Hair follicular keratinocyte (primary cell): ENCODE measurements at places on chromosomes 12 and 14. TPM values are rescaled to one million over a fixed set of nuclear protein-coding genes. Genes with fewer than 3 reads are reported as not detected.

Gene USP44
- not detected in 2 replicates for total RNA-seq

Gene NOP9
- total RNA-seq: 13.9 and 18.4 TPM in 2 replicates

Gene HOXC4
- 4.1 and 4.4 TPM in 2 replicates for total RNA-seq

Gene MMP17
- 3.7 and 9.3 TPM in 2 replicates for total RNA-seq
